Lower leg skin (tissue), 4 donors: ENCODE measurements at places on chromosomes 2 and 18. TPM values are rescaled to one million over a fixed set of nuclear protein-coding genes. Genes with fewer than 3 reads are reported as not detected.

The MC2R gene
- total RNA-seq = not detected

The CD302 gene
- 19.7 TPM for total RNA-seq

The FNDC4 gene
- 6.8 TPM for total RNA-seq

The C2orf66 gene
- not detected for total RNA-seq
